Aorta (tissue), 5 donors: ENCODE measurements at places on chromosomes 1 and 21. TPM values are rescaled to one million over a fixed set of nuclear protein-coding genes. Genes with fewer than 3 reads are reported as not detected.

The PKLR gene
- total RNA-seq: not detected

DNA sequence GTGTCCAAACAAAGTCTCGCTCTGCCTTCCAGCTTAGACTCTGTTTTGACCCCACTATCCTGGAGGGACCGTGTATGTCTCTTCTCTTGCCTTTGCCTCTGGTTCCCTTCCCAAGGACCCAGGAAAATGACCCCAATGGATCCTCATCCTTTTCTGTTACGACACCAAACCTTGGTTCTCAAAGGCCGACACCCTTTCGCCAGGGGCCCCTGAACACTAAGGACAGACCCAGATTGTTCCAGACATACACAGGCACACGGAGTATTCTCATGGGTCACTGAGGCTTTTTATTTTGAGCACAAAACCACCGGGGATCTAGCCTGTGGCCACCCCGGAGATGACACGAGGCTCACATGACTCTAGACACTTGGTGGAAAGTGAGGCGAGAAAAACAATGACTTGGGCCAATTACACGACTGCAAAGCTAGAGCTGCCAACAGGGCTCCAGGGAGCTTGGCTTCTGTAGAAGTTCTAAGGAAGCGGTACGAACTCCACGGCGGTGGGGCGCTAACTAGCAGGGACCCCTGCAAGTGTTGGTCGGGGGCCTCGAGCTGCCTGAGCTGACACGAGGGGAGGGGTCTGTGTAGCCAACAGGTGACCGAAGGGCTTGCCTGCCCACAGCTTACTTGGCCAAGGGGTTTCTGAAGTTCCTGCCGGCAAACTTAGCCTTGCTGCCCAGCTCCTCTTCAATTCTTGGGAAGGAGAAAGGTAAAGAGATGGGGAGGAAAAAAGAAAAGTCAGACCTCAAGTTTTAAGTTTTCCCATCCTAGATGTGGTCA is 17.6 kb downstream of the ENO1 start:
- DNase-seq: no peak
- no peaks in the 10 kb centered on the region for H3K27me3 ChIP-seq
- H3K4me3 ChIP-seq: no peak overlapping the region

The WNT4 gene
- total RNA-seq: not detected

GRCh38 chr21:41929248-41929647 is 24.6 kb downstream of the C2CD2 start:
- no peaks in the 10 kb centered on the region for H3K36me3 ChIP-seq
- peaks cover 2% of the 10 kb centered on the region for H3K4me1 ChIP-seq
- no peak for DNase-seq
- H3K27ac ChIP-seq: peak overlapping the region; percentile 19
- H3K27me3 ChIP-seq: no peaks in the 10 kb centered on the region
- no peak overlapping the region for H3K4me3 ChIP-seq

- H3K4me3 ChIP-seq: no peak within 1 kb of the TSS
- no peak for DNase-seq
- no peaks in the 10 kb centered on the region for H3K4me1 ChIP-seq
- no peak within 1 kb of the TSS for H3K27ac ChIP-seq
- H3K27me3 ChIP-seq: no peaks in the 10 kb centered on the region
Observed at GRCh38 chr1:161549652-161550051, at the start of gene FCGR3A. FCGR3A (minus strand) TSS chr1:161549818; CDS start chr1:161549736, 82 bp downstream.

The PDZK1IP1 gene
- total RNA-seq: 0.71 TPM

- no peak overlapping the region for H3K27ac ChIP-seq
- no peaks in the 10 kb centered on the region for H3K27me3 ChIP-seq
- no peak overlapping the region for H3K4me3 ChIP-seq
- no peaks in the 10 kb centered on the region for H3K36me3 ChIP-seq
Observed at GRCh38 chr1:168410464-168410863, 129.8 kb downstream of the TBX19 start.

DNA sequence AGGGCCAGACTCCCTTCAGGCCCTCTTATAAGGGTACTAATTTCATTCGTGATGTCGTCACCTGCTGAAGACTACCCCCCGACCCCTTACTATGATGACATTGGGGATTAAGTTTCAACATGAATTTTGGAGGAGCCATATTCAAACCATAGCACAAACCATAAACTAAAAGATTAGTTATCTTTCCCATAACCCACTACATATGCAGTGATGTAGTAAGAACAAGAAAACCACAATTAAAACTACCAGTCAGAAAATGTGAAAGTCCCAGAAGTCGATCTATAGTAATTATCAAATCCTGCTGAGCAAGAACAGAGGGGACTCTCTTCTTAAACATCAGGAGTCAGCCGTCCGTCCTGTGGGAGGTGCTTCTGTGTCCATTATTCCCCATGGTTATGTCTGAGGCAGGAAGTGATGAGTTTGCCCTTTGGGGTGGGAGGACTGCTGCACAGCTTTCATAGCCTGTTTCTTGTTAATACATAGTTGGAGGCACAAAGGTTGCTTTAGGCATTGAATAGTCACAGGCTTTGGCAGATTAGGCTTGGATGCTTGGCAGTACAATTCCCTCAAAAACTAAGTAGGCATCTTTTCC is 35.9 kb upstream of the PTGFRN start:
- H3K4me3 ChIP-seq: no peak overlapping the region
- no peaks in the 10 kb centered on the region for H3K27me3 ChIP-seq

- no peak overlapping the region for H3K27ac ChIP-seq
- H3K27me3 ChIP-seq: no peaks in the 10 kb centered on the region
- no peaks in the 10 kb centered on the region for H3K36me3 ChIP-seq
- no peaks in the 10 kb centered on the region for H3K4me1 ChIP-seq
- H3K4me3 ChIP-seq: no peak overlapping the region
Observed at GRCh38 chr1:163395790-163396189, 74.0 kb downstream of the NUF2 start.

DNA sequence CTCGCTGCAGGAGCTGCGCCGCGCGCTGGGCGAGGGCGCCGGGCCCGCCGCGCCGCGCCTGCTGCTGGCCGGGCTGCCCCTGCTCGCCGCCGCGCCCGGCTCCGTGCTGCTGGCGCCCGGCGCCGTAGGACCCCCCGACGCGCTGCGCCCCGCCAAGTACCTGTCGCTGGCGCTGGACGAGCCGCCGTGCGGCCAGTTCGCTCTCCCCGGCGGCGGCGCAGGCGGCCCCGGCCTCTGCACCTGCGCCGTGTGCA is 730 bp downstream of the OLIG1 start:
- no peaks in the 10 kb centered on the region for H3K4me1 ChIP-seq
- H3K27me3 ChIP-seq: peaks cover 4% of the 10 kb centered on the region
- no peaks in the 10 kb centered on the region for H3K36me3 ChIP-seq
- no peak overlapping the region for H3K27ac ChIP-seq

GRCh38 chr1:55685560-55685959 is 470.4 kb upstream of the USP24 start:
- H3K27ac ChIP-seq: no peak overlapping the region
- H3K27me3 ChIP-seq: no peaks in the 10 kb centered on the region
- H3K36me3 ChIP-seq: no peaks in the 10 kb centered on the region
- DNase-seq: no peak
- H3K4me3 ChIP-seq: no peak overlapping the region
- no peaks in the 10 kb centered on the region for H3K4me1 ChIP-seq

The LINGO4 gene
- total RNA-seq: not detected

DNA sequence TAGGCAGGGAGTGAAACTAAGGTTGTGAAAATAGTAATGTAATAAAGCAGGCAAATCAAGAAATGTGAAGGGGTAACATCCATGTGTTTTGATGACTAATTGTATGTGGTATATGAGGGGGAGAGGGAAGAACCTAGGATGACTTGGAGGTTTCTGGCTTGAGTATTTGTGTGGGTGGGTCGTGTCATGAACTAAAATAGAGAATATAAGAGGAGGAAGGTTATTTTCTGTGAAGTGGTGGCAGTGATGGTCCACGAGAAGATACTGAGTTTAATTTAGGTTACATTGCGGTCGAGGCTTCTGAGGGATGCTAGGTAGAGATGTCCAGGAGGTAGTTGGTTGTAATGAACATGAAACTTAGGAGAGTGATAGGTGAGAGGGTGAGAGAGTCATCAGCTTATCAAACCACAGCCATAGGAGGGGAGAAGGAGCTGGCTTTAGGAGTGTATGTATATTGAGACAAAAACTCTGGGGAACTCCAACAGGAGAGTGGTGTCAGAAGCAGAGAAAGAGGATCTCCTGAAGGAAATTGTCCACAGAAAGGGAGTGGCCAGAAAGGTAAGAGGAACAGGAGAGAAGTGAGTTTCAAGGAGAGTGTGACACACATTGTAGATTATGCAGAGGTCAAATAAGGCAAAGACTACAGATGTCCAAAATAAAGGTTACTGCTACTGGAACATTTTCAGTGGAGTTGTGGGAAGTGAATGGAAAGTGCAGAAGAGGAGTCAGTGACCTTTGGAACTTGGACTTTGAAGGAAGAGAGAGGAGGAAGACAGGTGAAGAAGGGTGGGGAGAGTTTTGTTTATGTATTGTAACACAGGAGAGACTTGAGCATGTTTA is 89.0 kb upstream of the MACF1 start:
- no peaks in the 10 kb centered on the region for H3K27me3 ChIP-seq
- peaks cover 15% of the 10 kb centered on the region for H3K4me1 ChIP-seq
- H3K4me3 ChIP-seq: no peak overlapping the region
- no peak overlapping the region for H3K27ac ChIP-seq
- H3K36me3 ChIP-seq: no peaks in the 10 kb centered on the region
- DNase-seq: no peak

DNA sequence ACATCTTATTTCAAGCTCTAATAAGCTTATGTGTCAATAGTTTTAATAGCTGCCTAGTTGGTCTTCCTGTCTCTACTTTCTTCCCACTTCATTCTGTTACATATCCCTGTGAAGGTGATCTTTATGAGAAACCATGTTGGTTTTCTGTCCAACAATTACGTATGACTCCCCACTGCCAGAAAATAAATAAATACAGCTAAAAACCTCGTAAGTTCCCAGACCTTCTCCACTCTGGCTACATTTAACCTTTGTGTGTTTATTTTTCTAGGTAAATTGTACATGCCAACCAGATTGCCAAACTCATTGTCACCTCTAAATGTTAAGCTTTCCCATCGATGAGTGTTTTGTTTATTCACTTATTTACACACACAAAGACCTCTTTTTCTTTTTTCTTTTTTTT is 147.2 kb downstream of the CRB1 start:
- no peaks in the 10 kb centered on the region for H3K36me3 ChIP-seq
- no peak overlapping the region for H3K27ac ChIP-seq
- no peak for DNase-seq

The TNFSF4 gene
- total RNA-seq: 4.0 TPM

DNA sequence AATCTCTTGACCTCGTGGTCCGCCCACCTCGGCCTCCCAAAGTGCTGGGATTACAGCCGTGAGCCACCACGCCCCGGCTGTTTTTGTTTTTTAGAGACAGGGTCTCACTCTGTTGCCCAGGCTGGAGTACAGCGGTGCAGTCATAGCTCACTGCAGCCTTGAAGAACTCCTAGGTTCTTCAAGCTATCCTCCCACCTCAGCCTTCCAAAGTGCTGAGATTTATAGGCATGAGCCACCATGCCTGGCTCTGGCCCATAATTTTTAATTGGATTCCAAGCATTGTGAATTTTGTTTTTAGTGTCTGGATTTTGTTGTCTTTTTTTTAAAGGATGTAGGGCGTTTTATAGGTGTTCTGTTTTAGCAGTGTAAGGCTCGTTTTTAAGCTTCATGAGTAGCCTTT is 28.6 kb upstream of the TXLNA start:
- no peak overlapping the region for H3K4me3 ChIP-seq
- H3K27me3 ChIP-seq: no peaks in the 10 kb centered on the region
- no peaks in the 10 kb centered on the region for H3K36me3 ChIP-seq
- DNase-seq: no peak
- no peak overlapping the region for H3K27ac ChIP-seq

The DPYD gene
- total RNA-seq: 51.3 TPM

- no peaks in the 10 kb centered on the region for H3K27me3 ChIP-seq
- no peak overlapping the region for H3K4me3 ChIP-seq
- H3K27ac ChIP-seq: no peak overlapping the region
Observed at GRCh38 chr1:79363430-79363829, 356.9 kb upstream of the ADGRL4 start.

The CNST gene
- total RNA-seq: 24.5 TPM

DNA sequence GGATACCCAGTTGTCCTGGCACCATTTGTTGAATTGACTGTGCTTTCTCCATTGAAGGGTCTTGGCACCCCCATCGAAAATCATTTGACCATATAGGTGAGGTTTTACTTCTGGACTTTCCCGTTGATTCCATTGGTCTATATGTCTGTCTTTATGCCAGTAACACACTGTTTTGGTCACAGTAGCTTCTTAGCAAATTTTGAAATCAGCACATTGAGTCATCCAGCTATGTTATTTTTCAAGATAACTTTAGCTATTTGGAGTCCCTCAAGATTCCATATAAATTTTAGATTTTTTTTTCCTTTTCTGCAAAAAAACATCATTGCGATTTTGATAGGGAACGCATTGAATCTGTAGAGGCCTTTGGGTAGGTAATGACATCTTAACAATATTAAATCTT is 235.6 kb downstream of the SMYD3 start:
- no peaks in the 10 kb centered on the region for H3K36me3 ChIP-seq
- H3K4me3 ChIP-seq: no peak overlapping the region
- no peaks in the 10 kb centered on the region for H3K27me3 ChIP-seq

DNA sequence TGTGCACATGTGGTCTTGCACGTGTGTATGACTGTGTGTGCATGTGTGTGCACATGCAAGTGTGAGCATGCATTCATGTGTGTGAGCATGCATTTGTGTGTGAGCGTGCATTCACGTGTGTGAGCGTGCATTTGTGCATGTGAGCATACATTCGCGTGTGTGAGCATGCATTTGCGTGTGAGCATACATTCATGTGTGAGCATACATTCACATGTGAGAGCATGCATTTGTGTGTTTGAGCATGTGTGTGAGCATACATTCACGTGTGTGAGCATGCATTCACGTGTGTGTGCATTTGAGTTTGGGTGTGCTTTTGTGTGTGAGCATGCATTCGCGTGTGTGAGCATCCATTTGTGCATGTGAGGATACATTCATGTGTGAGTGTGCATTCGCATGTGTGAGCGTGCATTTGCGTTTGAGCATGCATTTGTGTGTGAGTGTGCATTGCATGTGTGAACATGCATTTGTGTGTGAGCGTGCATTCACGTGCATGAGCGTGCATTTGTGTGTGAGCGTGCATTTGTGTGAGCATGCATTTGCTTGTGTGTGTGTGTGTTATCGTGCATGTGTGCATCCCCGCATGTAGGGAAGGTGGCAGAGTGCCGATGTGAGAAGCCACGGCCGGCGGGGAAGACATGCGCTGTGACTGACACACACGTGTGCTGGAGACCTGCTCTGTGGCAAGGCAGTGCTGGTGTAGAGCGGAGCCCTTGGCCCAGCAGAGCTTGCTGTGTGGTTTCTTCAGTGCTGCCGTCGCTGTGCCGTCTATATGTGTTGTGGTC is 18.2 kb downstream of the ITGB2 start:
- no peaks in the 10 kb centered on the region for H3K27me3 ChIP-seq
- no peaks in the 10 kb centered on the region for H3K4me1 ChIP-seq
- no peak overlapping the region for H3K4me3 ChIP-seq
- DNase-seq: peak; percentile 32
- H3K36me3 ChIP-seq: no peaks in the 10 kb centered on the region

GRCh38 chr1:69433073-69433472 is 134.6 kb upstream of the LRRC7 start:
- H3K36me3 ChIP-seq: no peaks in the 10 kb centered on the region
- no peaks in the 10 kb centered on the region for H3K27me3 ChIP-seq
- no peak overlapping the region for H3K27ac ChIP-seq
- H3K4me3 ChIP-seq: no peak overlapping the region

GRCh38 chr1:192610112-192610889 is 25.6 kb upstream of the RGS13 start:
- H3K4me3 ChIP-seq: no peak overlapping the region
- H3K4me1 ChIP-seq: no peaks in the 10 kb centered on the region
- H3K27ac ChIP-seq: no peak overlapping the region
- no peaks in the 10 kb centered on the region for H3K36me3 ChIP-seq
- H3K27me3 ChIP-seq: no peaks in the 10 kb centered on the region
